ENCODE measurements at places on chromosomes 7 and 10.

DNA sequence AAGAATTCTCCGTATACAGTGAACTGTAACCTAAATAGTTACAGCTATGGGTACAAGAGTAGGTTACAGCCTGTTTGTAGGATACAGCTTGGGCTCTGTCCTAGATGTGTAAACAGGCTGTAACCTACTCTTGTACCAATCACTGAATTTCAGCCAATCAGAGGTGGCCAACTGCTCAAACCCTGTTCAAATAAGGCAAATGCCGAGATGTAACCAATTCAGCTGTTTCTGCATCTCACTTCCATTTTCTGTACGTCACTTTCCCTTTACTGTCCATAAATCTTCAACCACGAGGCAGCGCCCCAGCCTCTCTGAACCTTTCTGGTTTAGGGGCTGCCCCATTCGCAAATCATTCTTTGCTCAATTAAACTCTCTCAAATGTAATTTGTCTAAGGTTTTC is 8.3 kb upstream of the MMP21 start:
- DNase-seq: peak; percentile 21

- no peak for DNase-seq
Observed at GRCh38 chr7:111919631-111920179, 286.5 kb downstream of the DOCK4 start.

- DNase-seq: no peak
Observed at GRCh38 chr10:119784340-119785067, 58.7 kb downstream of the INPP5F start.

DNA sequence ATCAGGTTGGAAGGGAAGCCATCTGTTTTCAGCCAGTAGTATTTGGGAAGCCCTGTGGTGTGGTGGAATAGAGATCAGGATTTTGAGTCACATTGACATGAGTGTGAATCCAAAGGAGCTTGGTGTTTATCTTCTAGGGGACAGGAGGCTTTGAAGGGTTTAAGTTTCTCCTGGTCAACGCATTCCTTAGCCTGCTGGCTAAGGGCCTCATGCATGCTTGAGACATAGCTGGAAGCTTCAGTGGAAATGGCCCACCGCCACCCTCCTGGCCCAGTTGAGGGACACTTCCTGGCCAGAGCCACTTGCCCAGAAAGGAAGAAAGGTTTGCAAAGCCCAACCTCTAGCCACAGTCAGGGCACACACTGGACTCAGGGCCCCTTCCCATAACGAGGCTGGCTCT is 70.9 kb downstream of the CDK1 start:
- no peak for DNase-seq

DNA sequence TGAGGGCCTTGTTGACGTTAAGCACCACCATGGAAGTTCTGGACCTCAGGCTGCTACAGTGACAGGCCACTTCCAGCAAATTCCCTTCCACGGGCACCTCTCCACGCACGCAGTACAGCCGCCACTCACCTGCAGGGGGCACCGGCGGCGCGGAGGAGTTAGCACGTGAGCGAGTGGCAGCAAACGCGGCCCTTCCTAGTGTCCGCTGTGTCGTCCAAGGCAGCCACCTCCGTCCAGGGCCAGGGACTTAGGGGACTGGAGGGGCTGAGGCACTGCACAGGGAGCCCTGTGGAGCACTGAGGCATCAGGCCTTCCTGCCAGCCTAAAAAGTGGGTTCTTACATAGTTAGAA is 164.4 kb downstream of the SVIL start:
- peak; percentile 47 for DNase-seq

GRCh38 chr10:21534604-21535493 is 817 bp downstream of the MLLT10 start:
- DNase-seq: peak; percentile 61

DNA sequence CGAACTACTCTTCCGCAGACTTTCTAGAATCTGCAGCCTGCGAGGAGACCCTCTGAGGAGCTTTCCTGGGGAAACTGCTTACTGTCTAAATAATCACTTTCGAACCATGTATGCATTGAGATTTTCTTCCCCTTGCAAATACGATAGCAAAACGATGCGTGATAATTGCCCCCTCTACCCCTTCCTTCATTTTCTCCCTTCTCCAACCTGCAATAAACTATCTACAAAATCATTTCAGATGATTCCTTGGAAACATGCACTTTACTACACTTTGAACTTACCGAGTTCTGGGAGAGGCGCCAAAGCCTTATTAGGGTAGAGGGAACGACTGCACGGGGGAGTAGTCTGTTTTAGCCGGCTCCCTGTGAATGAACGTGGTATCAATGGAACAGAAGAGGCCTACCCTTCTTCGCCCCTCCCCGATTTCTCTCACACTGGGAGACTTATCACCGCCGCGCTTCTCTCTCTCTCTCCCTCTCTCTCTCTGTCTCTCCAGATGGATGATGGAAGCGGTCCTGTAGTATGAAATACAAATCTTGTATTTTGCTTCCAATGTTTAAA is at the start of gene FGFBP3:
FGFBP3 (minus strand) TSS at position 370 of the 561 bp plus-strand sequence. CDS start 517 bp downstream, outside the sequence.
- peak; percentile 16 for DNase-seq

DNA sequence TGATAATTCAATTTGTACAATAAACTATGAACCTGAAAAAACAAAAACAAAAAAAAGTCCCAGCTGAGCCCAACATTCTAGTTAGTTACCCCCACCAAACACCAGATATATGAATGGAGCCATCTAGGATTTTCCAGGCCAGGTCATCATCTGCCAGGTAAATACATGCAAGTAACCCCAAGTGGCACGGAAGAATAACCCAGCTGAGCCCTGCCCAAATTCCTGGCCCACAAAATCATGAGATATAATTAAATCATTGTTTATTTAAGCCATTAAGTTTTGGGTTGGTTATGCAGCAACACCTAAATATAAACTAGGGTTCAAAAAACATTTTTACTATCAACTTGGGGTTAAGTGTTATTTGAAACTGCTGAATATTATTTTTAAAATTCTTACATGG is 19.0 kb downstream of the PARD3 start:
- DNase-seq: no peak

DNA sequence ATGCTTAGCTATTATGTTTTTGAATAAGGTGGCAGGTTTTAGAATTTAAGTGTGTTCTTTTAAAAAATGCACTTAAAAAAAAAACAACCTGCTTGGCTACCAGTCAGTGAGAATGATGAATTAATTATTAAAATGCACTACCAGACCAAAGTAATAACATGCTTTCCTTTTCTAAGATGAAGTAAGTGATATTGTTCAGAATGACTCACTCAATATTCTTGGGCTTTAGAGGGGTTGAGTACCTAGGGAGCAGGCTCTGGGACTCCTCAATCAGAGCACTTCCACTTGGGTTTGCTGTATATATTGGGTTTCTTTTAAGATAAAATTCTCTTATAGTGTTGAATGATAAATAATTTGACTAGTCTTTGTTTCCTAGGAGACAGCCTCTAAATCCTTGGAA is 8.6 kb downstream of the STAM start:
- no peak for DNase-seq

GRCh38 chr10:79084972-79085597 is 16.3 kb downstream of the ZMIZ1 start:
- peak; percentile 88 for DNase-seq

- no peak for DNase-seq
Observed at GRCh38 chr7:151923097-151923876, 33.0 kb upstream of the GALNTL5 start.

DNA sequence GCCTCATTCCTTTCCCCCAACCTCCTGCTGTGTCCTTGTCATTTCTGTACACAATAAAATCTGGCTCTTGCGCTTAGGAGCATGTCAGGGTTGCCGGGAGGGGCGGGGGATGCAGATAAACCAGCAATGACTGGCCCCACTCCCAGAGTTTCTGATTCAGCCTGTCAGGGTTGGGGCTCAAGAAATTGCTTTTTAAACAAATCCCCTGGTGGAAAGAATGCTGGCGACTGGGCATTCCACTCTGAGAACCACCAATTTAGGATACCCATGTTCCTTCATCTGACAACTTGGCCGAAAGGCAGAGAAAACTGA is 376.4 kb downstream of the TCERG1L start:
- no peak for DNase-seq

DNA sequence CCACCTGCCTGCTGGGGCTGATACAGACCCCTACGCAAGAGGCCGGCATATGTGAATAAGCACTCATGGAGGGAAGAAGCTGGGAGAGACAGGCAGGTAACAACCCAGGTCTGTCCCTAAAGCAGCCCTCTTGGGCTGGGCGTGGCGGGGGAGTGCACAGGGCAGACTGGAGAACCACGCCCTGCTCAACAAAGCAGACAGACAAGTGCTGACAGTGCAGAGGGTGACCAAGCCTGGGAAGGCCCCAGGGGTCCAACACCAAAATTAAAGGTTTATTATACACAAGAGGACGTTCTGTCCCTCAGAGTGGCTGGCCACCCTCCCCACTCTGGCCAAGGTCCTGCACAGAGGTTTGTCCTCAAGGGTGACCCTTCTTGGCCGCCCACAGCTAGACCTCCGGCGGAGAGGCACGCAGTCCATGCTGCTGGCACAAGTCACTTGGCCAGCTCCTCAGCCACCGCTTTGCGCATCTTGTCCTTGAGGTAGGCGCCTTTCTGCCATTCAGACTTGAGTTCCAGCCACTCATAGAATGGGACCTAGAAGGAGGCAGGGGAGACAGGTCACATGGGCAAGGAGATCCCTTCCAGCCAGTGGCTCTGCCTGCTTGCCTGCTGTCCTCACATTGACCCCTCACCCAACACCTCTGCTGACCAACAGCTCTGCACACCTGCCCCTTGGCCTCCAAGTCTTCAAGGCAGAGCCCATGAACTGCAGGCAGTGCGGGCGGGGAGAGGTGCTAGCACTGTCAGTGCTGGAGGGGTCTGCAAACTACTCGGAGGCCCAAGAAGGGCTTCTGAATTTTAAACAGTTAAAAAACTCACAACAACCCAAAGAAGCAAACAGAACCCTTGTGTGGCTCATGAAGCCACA is 11.4 kb upstream of the NACAD start:
- DNase-seq: no peak

GRCh38 chr10:12844811-12845483 is 156.6 kb downstream of the CCDC3 start:
- no peak for DNase-seq

DNA sequence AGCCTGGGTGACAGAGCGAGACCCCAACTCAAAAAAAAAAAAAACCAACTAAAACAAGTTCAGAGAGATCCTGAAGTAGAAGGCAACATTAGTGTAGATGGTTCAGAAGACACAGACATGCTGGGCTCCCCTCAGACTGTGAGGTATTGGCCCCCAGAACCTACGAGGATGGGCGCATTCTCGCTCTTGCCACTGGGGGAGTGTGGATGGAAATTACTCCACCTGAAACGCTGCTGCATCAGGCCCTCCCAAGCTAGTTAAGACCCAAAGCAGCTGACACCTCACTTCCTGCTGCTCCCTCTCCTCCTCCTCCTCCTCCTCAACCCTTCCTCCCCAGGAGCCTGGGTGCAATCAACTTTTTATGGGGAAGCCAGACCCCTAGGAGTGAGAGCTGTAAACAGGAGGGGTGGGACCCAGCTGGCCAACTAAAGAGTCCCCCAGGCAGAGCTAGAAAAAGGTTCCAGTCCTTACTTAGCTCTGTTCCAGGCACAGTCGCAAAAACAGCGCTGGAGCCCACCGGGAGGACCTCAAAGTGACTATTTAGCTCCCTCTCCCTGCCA is 7.4 kb downstream of the SH3PXD2A start:
- peak; percentile 59 for DNase-seq

- DNase-seq: no peak
Observed at GRCh38 chr10:33247221-33247922, 87.1 kb downstream of the NRP1 start.

GRCh38 chr10:97121041-97121440 is 64.7 kb downstream of the SLIT1 start:
- DNase-seq: no peak

- peak; percentile 70 for DNase-seq
Observed at GRCh38 chr7:99386584-99387238, 12.2 kb downstream of the ARPC1B start.

- no peak for DNase-seq
Observed at GRCh38 chr10:64275774-64276173, 754.6 kb downstream of the REEP3 start.

DNA sequence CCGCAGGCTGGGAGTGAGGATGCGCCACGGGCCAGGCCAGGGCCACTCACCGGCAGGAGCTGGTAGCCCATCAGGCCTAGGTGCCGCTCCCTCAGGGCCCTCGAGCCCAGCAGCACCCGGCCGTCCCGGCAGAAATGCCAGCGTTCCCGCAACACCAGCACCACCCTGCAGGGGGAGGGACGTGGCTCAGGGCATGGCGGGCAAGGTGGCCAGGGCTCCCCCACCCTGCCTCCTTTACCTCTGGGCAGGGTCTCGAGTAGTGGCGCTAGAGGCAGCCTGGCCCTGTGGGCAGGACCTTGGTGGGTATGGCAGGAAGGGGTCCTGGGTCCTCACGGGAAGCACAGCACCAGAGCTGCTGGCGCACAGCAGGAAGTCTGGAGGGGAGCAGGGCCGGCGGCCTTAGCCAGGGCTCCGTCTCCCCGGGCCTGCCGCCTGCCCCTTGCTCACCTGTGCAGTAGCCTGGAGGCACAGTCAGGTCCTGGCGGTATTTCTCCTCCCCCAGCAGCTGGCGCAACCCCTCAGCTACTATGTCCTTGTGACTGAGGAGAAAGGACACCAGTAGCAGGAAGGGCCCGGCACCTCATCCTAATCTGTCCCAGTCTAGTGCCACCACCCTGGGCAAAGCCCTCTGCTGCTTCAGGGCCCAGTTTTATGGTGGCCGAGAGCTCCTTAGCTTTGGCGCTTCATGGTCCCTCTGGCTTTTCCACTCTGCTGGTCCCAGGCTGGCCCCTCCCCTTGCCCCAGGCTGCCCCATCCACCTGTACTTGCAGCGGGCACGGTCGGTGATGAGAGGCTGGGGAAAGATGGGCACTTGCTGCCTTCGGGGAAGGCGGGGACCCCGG is 3.5 kb downstream of the FASTK start:
- DNase-seq: no peak

DNA sequence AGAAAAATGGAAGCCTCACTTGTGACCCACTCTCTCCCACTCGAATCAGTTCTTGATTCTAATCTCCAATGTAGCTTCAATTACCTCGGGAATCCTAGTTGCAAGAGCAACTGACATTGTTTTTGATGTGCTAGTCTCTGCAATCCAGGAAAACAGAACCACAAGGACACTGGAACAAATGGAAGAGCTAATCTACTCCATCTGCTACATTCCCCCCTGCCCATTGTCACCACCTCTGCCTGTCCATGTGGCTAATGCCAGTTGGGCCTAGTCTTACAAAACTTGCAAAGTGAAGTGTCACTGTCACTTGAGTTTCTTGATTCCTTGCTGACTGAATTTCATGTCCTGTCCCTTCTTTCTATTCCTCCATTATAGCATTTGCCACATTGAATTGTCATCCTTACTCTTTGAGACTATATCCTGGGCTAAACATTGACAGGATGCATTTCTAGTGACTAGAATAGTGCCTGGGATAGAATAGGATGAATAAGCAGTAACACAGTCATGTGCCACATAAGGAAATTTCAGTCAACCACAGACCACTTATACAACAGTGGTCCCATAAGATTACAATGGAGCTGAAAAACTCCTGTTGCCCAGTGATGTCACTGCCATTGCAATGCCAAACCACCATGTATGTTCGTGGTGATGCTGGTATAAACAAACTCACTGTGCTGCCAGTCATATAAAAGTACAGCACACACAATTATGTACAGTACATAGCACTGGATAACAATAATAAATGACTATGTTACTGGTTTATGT is 13.5 kb downstream of the GCC1 start:
- no peak for DNase-seq

GRCh38 chr10:75672111-75672671 is 240.8 kb downstream of the LRMDA start:
- no peak for DNase-seq

- no peak for DNase-seq
Observed at GRCh38 chr7:43938892-43939482, 12.8 kb downstream of the UBE2D4 start.
